ENCODE measurements at places on chromosomes 2 and 18.

GRCh38 chr2:15300624-15301573, 260.2 kb downstream of the NBAS start:
- peak; percentile 51 for DNase-seq

DNA sequence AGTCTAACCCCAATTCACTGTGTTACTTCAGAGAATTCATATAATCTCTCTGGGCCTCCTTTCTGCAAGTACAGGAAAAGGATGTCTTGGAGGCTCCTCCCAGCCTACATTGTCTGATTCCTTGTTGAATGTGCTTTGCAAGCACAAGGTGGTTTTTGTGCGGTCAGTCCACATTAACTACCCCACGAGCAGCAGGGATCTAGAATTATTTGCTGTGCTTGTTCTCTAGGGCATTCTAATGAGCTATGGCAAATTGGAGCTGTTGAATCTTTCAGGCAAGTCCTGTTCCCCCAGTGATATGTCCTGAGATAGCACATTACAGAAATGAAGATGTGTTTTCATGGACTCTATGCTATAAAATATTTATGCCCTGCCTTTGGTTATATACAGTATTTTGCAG, 349.4 kb downstream of the SLC4A3 start:
- no peak for DNase-seq

GRCh38 chr18:48620071-48620470, 81.2 kb downstream of the CTIF start:
- DNase-seq = peak; percentile 50

DNA sequence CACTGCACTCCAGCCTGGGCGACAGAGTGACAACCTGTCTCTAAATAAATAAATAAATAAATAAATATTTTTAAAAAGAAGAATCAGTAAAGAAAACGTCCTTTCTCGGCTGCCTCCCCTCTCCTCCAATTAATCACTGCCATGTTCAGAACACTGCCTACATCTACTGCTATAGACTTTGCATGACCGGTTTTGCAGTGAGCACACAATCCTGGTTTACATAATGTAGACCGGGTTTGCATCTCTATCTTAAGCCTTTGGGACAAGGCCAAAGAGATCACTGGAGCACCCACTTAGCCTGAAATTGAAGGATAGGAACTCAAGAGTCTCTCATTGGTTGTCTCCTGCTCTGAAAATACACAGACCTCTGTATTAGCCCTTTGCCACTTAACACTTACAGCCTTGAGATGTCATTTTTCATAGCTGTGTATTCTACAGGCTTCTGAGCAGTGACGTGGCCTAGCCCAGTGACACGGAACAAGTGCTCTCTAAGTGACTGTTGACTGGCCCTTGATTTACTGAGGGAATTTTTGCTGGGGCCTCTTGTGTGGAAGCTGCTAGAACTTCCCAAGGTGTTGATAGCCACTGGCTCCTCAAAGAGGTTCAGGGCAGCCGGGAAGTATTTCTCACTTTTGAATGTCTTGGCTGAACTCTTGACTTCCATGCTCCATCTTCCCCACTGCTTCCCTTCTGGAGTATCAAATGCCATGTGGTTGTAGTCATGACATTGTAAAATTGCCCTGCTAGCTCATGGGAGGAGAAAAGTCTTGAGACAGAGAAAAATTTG, 45.3 kb upstream of the CCBE1 start:
- peak; percentile 95 for DNase-seq

DNA sequence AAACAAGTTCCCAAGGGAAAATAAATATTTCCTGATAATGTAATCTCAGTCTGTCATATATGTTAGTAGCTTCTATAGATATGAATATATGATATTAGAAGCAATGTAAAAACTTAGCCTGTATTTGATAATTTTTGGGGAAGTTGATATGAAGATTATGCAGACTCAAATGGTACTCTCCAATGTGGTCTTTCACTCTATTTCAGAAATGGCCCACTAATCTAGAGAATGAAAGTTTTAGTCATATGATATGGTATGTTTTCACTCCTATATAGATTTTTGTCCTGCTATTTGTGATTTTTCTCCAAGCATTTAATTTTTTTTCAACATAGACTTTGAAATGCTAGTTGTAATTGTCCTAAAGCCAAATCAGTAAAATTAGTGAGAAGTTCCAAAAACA, 236.7 kb upstream of the BOD1L2 start:
- DNase-seq = no peak

DNA sequence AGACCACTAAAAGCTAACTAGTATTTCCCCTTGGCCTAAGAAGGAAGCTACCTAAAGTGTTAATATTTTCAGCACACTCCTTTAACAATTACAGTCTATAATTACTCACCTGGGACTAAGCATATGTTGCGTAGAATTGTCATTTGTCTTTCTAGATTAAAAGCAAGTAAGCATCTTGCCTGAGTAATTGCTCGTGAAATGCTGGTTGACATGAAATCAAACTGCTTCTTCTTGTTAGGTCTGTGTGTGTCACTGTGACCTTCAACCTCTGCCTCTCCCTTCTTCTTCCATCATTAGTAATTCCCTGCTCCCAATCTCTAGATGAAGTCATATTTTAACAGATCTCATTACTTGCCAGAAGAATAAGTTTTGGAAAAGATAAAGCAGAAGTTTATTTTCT, 212.2 kb downstream of the XIRP2 start:
- DNase-seq = no peak

- DNase-seq = no peak
Observed at GRCh38 chr18:2625217-2625616, 30.3 kb upstream of the SMCHD1 start.

- DNase-seq = peak; percentile 39
Observed at GRCh38 chr2:221571551-221572218, 419 bp downstream of the EPHA4 start.

All from fibroblast of upper back skin (primary cell).